ENCODE measurements at places on chromosomes 3 and 15.
A peak's percentile ranks its signal among the peaks of the same experiment; 100 is the strongest.

- no peak for DNase-seq
Observed at GRCh38 chr15:39413558-39413957, 167.3 kb upstream of the THBS1 start.

- no peak for DNase-seq
Observed at GRCh38 chr3:29581311-29581710, 300.4 kb downstream of the RBMS3 start.

DNA sequence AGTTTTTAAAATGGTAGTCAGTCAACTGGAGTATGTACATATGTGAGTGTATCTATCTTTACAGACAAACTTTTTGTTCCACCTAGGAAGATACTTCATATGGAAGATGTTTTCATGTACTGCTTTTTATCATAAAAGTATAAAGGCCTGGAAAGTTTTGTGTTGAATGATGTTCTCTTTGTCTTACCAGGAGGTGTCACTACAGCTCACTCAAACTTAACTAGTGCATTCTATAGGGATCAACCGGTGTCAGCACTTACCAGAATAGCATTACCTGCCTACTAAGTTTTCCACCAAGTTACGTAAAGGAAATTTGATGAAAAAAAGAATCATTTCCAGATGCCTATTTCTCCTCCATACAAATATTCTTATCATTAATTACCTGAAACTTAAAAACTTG, 522.6 kb upstream of the SEMA6D start:
- no peak for DNase-seq

DNA sequence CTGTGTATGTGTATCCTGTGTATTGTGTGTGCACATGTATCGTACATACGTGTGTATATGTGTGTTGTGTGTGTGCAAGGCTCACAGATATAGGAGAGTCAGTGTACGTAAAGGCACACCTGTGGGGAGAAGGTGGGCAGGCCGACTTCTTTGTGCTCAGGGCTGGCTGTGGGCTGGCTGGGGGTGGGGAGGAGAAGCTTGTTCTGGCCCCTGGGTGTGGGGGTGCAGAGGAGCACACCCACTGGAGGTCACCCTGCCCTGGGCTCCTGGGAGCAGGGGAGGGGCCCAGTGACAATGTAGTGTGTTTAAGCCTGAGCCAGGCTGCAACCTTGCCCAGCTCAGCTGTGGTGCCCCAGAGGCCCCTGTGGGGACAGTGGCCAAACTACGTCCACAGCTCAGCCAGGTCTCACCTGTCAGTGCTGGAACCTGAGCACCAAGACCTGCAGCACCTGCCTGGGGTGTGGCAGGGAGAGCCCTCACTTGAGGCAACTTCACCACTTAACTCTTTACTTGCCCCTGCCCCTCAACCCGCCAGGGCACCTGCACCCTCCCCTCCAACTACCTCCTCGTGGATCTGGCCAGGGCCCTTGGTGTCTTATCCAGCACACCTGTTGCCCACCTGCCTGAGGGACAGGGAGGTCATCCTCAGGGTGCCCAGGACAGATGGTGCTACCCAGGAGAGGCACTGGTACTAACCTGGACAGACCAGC, 2.6 kb upstream of the HHATL start:
- DNase-seq: no peak

GRCh38 chr3:119873646-119874045, 91.7 kb downstream of the NR1I2 start:
- no peak for DNase-seq

GRCh38 chr15:92117261-92117731, 263.8 kb downstream of the SLCO3A1 start:
- no peak for DNase-seq

- no peak for DNase-seq
Observed at GRCh38 chr3:72448375-72448823, 399.8 kb downstream of the SHQ1 start.

- no peak for DNase-seq
Observed at GRCh38 chr3:69059688-69060087, 7.6 kb upstream of the TMF1 start.

DNA sequence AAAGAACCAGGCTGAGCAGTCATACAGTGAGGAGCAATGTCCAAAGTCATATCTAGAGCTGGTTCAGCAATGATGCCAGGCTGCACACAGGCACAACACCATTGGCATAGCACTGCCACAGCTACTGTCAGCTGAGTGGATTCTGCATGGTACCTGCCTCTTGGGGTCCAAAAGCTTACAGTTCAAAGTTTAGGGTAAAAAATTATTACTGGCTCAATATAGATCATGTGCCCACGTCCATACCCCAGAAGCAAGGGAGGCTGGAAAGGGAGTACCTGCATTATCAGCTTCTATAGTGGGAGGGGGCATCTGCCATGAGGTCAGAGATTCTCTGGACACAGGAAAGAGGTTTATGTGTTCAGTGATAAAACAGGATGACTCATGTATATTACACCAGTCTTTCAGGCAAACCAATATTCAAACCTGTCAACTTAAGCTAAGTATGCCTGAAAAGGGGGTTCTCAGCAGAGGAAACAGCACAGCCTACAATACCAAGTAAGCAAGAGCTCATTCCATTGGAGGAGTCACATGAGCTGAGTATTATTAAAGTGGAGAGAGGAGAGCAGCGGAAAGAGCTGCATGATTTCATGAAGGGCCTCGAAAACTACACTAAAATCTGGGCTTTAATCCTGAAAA, 99.0 kb downstream of the ANO10 start:
- DNase-seq: no peak

- DNase-seq: no peak
Observed at GRCh38 chr3:115397433-115397832, 225.9 kb upstream of the GAP43 start.

DNA sequence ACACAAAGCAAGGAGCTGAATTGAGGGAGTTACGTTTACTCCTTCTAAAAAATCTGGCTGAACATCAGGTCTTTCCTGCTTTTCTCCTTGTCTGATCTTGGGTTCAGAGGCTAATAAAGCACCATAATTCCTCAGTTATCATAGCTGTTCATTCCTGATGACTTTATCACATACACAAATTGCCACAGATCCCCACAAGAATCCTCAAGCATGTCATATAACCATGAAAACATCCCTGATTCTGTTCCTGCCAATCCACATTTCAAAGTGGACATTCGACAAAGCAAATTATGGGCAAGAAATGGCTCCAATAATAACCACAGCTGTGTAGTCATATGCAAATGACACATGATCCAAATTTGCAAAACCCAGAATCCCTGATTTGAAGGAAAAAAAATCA, 321.3 kb downstream of the MEX3B start:
- no peak for DNase-seq

GRCh38 chr15:31254431-31255175, 72.0 kb upstream of the KLF13 start:
- DNase-seq: peak; percentile 17

- DNase-seq: peak; percentile 79
Observed at GRCh38 chr15:48177766-48178647, at the start of gene MYEF2. TSS of gene MYEF2 (minus strand) at chr15:48178295. CDS start at chr15:48178237, 58 bp downstream.

DNA sequence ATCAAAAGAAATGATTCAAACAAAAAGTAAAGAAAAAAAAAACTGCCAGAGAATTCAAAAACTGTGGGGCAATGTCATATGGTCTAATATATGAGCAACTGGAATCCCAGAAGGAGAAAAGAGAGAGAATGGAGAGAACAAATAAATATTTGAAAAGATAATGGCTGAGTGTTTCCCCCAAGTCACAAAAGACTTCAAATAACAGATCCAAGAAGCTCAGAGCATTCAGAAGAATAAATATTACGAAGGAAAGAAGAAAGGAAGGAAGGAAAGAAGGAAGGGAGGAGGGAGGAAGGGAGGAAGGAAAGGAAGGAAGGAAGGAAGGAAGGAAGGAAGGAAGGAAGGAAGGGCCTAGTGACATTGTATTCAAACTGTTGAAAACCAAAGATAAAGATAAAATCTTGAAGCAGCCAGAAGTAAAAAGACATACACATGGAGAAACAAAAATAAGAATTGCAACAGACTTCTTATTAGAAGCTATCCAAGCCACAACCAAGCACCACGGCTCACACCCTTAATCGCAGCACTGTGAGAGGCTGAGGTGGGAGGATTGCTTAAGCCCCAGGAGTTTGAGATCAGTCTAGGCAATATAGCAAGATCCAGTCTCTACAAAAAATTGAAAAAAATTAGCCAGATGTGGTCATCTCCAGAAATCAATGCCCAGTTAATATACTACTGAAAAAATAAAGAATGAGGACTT, 118.9 kb upstream of the IGSF10 start:
- DNase-seq: no peak

DNA sequence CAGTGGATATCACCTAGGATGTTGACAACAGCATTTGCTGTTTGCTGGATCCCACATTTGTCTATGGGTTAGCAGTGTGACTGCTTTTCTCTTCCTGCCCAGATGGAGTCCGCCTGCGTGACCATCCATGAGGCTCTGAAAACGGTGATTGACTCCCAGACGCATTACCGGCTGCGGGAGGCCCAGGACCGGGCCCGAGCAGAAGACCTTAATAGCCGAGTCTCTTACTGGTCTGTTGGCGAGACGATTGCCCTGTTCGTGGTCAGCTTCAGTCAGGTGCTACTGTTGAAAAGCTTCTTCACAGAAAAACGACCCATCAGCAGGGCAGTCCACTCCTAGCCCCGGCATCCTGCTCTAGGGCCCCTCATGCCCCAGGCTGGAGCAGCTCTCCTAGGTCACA, 11.0 kb downstream of the TMED3 start:
- no peak for DNase-seq

DNA sequence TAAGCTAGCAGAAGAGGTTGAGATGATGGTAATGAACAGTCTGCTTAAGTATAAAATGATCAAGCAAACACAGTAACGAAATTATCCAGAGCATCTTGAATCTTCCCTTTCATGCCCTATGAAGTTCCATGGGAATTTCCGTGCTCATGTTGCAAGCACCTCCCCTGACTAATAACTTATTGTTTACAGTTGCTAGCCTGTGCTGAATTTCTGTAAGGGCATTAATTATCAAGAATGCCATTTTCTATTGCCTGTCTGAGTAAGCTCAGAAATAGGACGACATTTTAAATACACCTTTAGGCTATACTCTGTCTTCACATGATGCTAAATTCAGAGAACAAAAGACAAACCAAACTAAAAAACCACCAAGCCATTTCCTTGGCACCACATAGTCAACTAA, 257.5 kb upstream of the LRTM1 start:
- no peak for DNase-seq

DNA sequence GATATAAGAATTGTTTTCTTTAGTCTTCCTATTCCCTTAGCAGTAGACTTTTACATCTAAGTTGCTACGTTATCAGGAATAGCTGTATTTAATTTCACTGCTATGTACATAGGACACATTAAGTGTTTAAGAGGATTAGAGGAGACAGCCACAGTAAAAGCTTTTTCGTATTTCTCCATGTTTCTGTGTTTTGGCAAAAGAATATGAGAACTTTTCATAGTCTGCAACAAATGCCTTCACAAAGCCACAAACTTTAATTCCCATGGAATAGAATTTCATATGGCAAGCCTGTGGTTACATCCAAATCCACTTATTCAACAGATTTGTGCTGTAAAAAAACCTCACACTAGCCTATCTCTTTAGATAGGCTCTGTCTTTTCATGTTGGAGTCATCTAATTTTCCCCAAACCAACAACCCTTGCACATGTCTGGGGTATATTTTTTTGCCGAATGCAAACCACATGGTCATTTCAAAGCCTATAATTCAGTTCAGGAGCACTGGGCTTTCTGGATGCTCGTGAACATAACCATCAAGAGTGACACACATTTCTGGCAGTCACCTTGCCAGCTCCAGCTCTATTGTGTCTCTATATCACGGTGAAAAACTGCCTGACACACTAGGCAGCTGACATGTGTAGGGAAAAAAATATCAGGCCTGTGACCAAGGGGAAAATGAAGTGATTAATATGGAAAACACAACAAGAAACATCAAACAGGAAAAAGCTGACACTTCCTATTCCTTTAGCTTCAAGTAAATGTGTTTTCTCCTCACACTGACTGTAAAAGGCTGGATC, 19.2 kb downstream of the PLD1 start:
- DNase-seq: no peak

DNA sequence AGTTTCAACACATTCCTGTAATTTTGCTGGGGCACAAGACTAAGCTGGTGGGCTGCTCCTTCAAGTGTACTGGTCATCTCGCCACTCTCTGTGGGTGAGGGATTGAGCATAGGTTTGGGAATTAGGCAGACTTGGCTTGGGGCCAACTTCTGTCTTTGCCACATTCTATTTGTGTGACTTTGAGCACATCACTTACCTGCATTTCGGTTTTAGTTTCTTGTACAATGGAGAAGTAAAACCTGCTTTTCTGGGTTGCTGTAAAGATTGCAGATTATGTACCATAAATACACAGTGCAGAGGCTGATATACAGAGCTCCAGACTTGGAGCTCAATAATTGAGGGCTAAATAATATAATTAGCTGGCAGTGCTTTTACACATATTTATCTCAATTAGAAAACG, 162.1 kb downstream of the C3orf38 start:
- DNase-seq: no peak

DNA sequence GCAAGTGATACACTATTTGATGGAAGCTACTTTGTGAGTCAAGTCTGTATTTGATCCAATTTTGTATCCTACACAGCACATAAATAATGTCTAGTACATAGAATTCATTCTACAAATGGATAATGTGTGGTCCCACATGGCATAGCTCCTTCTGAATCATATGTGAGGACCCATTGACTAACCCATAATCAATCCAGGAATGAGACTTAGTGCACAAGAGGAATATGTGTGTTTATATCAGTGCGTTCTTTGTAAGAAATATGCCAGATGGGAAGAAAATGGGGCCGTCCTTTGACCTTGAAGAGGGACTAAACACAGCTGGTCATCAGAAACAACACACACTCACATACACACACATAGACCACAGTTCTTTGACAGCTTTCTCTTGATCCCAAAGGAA, 282.7 kb upstream of the SEMA6D start:
- no peak for DNase-seq

GRCh38 chr3:120642368-120642948, 39.6 kb downstream of the HGD start:
- no peak for DNase-seq

DNA sequence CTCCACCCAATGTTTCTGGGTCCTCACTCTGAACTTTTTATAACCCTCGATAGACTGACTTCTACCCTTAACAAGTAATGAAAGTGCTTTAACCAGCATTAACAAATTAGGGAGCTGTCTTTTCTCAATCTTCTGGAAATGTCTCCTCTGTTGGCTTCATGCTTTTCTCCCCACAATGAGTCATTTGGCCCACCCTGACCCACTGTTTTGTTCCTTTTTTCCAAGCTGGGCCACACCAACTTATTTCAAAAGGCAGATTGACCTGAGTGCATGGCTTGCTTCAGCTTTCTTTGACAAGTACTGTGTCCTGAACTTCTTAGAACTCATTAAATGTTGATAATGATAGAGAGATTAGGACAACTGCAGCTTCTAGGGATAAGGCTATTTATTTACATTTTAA, 199.6 kb upstream of the SEMA6D start:
- DNase-seq: no peak

DNA sequence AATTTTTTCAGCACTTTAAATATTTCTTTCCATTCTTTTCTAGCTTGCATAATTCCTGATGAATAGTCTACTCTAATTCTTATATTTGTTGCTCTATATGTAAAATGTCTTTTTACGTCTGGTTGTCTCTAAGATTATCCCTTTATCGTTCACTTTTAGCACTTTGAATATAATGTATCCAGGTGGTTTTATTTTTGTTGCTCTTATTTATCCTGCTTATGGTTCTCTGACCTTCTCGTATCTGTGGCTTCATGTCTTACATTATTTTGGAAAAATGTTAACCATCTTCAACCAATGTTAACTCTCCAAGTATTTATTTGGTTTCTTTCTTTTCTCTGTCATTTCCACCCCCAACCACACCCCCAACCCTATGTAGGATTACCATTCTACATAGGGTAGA, 30.0 kb upstream of the RFX7 start:
- no peak for DNase-seq

- DNase-seq: no peak
Observed at GRCh38 chr15:89899951-89900567, 6.3 kb upstream of the AP3S2 start.

Measured in right forelimb (tissue), 1 donor.